Small intestine (tissue), 16 donors: ENCODE measurements at places on chromosomes 11 and 22.

DNA sequence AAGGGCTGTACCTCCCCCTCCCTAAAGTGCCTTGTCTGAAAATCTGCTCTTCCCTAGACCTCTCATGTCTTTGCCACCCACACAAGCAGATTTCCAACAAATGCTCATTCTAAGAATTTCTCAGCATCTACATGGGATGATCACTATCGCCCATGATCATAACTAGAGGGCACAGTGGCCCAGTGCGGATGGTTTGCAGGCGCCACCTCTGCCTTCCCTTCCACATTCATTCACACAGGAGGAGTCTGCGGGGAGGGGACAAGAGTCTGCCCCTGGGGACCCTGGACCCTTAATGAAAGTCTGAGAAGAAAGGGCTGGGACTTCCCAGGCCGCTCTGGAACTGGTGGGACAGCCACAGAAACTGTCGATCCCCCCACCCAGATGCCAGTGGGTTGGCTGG is 28.9 kb downstream of the KCTD17 start:
- no peak for DNase-seq

GRCh38 chr11:65773784-65774411 is 6.9 kb downstream of the AP5B1 start:
- no peak for DNase-seq

- DNase-seq, result peak; percentile 38
Measured at GRCh38 chr22:23183061-23183698, 2.9 kb downstream of the BCR start.

- DNase-seq, result peak; percentile 50
Measured at GRCh38 chr22:35467681-35468434, 67.9 kb downstream of the MCM5 start.

- no peak for DNase-seq
Measured at GRCh38 chr22:45511847-45512261, 9.2 kb downstream of the FBLN1 start.

DNA sequence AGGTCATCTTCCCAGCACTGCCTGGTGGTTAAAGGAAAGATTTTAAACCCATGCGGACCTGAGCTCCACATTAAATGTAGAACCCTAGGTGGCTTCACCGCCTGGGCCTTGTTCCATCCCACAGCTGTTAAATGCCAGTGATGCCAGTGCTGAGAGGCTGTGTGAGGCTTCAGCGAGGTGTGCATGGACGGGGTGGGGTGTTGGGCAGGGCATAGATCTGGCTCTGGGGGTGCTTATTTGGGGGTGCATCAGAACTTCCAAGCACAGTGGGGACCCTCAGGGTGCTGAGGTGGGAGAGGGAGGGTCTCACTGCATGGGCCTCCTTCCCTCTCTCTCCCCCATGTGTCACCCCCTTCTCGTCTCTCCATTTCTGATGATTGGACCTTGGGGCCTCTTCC is 90.1 kb upstream of the B3GAT1 start:
- DNase-seq, result no peak

DNA sequence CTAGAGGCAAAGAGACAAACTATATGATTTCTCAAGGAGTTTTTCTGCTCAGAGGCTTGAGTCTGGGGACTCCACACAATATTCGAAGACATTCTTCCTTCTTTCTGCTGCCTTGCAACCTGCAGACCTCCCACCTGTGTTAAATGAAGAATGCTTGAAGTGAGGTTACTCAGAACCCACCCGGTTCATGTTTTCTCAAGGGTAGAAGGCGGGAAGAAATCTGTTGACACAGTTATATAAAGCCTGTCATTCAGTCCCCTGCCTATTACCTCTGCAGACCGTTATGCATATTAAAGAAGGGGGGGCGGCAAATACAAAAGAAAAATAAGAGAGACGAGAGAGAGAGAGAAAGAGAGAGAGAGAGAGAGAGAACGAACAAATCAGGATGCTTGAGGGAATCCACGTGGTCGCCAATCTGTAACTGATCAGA is 2.2 kb upstream of the KMT2A start:
- no peak for DNase-seq

GRCh38 chr22:32574411-32574810 is 99.8 kb downstream of the FBXO7 start:
- DNase-seq, result peak; percentile 75

GRCh38 chr11:125086633-125087296 is 23.7 kb downstream of the SLC37A2 start:
- DNase-seq, result no peak

- DNase-seq, result peak; percentile 33
Measured at GRCh38 chr11:106585061-106585460, 433.2 kb downstream of the GUCY1A2 start.

GRCh38 chr22:22818202-22818538 is 69.4 kb upstream of the IGLL5 start:
- no peak for DNase-seq

- DNase-seq, result no peak
Measured at GRCh38 chr11:69699213-69699612, 4.6 kb downstream of the FGF19 start.

DNA sequence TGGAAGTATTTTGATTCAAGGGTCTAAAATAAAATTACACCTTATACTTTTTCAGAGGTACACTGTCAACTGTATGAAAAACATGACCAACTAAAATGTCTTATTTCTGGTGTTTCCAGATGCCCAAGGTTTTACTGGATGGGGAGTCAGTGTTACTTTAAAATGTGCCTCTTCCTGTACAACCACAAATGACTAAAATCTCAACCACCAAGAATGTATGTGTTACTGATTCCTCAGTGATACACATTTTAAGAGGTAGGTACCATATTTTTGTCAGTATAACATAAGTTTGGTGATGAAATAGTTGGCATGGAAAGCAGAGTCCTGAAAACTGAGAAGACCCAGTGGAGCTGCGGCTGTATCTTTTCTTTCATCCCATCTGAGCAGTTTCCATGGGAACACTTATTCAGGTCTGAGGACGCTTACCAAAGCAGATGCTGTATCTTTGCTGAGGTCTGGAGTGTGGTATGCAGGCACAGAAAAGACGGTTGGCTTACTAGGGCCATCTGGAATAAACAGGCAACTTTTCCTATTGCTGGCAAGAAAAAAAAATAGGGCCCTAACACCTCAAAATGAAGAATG is 21.2 kb upstream of the TP53AIP1 start:
- DNase-seq, result no peak
